ENCODE measurements at places on chromosomes 7 and 10. TPM values are rescaled to one million over a fixed set of nuclear protein-coding genes. Genes with fewer than 3 reads are reported as not detected.

Gene PRKCQ
- 0.13 TPM for total RNA-seq

Gene SEPTIN7
- total RNA-seq: 352 TPM

Gene ACSM6
- not detected for total RNA-seq

Gene UTF1
- not detected for total RNA-seq

Gene ASB15
- total RNA-seq: not detected

Gene ACBD7
- 2.4 TPM for total RNA-seq

Gene GRB10
- 43.6 TPM for total RNA-seq

Gene C10orf105
- 2.9 TPM for total RNA-seq

Gene CNNM1
- total RNA-seq: 0.11 TPM

Measured in articular chondrocyte of knee joint (primary cell).